ENCODE measurements at places on chromosomes 16 and 17. TPM values are rescaled to one million over a fixed set of nuclear protein-coding genes. Genes with fewer than 3 reads are reported as not detected.

Gene RHBDL1
- not detected for total RNA-seq

Gene GPR179
- total RNA-seq: not detected

Gene PRSS22
- not detected for total RNA-seq

Gene CBFA2T3
- total RNA-seq: 4.3 TPM

Gene TPSB2
- total RNA-seq: 182 TPM

Gene FBXO39
- not detected for total RNA-seq

Gene MYLK3
- 0.16 TPM for total RNA-seq

Gene HOXB7
- 1.1 TPM for total RNA-seq

Gene TMC5
- 0.83 TPM for total RNA-seq

Gene MRPL38
- 39.3 TPM for total RNA-seq

Gene KRTAP2-3
- total RNA-seq: not detected

Gene NHERF1
- total RNA-seq: 12.5 TPM

Gene CA7
- not detected for total RNA-seq

Gene HSD17B1
- total RNA-seq: 5.3 TPM

Gene CPHXL2
- not detected for total RNA-seq

Data from sigmoid colon (tissue), 7 donors.